GM12864 (cell line): ENCODE measurements at places on chromosomes 6 and 20.

GRCh38 chr6:13763740-13764381 is 50.5 kb downstream of the MCUR1 start:
- peak; percentile 42 for DNase-seq

DNA sequence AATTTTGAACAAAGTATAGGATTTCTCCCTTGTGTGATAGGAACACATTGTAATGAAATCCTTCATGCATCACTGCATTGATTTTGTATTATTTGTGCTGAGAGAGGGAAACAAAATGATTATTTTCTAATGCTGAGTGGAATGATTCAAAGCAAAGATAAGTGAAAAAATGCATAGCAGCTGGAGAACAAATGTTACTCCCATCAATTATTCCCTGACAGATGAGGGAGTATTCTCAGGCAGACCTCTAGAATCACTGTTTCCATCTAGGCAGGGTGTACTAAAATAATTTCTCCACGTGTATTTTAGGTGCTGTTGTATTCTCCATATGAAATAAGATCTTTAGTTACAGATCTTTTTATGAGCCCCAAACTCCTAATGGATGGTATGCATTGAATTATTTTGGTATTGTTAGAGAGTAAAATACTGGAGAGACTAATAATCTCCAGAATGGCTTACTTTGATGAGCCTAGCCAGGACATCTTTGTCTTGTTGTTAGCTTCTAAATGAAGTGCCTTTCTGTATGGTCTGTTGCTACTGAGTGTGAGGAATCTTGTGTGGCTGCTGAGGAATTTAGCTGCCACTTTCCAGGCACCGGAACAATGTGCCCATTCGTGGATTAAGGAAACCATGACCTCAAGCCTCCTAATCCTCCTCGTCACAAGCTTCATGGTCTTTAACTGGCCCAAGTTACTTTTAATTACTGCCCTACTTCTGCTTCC is 39.6 kb downstream of the RNF217 start:
- no peak for DNase-seq

DNA sequence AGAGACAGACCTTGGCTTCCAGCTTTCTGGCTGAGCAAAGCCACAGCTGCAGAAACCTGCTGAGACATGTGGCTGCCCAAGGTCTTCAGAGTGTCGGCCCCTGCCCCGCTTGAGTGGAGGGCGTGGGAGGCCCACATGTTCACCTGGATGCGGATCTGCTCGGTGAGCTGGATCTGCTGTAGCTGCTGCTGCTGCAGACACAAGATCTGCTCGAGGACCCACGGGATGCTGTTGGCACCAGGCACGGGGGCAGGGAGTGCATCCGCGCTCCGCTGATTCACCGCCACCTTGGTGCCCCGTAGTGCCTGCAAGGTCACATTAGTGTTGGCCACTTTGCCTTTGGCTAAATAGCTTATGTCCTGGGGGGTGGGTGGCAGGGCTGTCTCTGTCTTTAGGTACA is 10.7 kb downstream of the SALL4 start:
- DNase-seq = no peak

DNA sequence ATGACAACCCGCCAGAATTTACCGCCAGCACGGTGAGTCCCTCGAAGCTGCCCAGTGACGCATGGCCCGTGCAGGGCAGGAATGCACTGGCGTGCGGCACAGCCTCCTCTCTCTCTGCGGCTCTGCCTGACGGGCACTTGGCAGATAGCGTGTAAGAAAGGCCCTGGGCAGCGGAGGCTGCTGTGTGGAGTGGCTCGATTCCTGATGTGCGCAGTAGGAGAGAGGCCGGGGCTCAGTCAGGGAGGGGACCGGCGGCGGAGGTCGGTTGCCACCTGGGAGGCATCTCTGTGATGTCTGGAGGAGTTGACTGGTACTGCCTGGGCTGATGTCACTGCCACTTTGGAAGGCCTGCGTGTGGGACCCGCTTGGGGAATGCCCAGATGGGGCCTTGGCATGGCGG is 170.7 kb downstream of the TAF4 start:
- DNase-seq = no peak

GRCh38 chr20:46582648-46583047 is 32.2 kb upstream of the OCSTAMP start:
- DNase-seq = no peak

DNA sequence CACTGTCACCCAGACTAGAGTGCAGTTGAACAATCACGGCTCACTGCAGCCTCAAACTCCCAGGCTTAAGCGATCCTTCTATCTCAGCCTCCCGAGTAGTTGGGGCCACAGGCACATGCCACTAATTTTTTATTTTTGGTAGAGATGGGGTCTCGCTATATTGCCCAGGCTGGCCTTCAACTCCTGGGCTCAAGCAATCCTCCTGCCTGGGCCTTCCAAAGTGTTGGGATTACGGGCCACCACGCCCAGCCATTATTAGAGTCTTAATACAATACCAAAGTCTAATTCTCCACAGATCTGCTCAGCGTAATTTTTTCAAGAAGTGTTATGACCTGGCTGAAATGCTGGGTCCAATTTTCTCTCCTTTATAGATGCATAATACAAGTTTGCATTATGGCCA is 3.0 kb downstream of the GCLC start:
- no peak for DNase-seq

GRCh38 chr20:61066526-61066925 is 185.5 kb upstream of the CDH4 start:
- no peak for DNase-seq

- no peak for DNase-seq
Measured at GRCh38 chr6:5638666-5639065, 368.1 kb downstream of the NRN1 start.

- no peak for DNase-seq
Measured at GRCh38 chr20:38337561-38338140, 8.6 kb upstream of the LBP start.

- DNase-seq = no peak
Measured at GRCh38 chr6:5295623-5296022, 34.3 kb downstream of the FARS2 start.

DNA sequence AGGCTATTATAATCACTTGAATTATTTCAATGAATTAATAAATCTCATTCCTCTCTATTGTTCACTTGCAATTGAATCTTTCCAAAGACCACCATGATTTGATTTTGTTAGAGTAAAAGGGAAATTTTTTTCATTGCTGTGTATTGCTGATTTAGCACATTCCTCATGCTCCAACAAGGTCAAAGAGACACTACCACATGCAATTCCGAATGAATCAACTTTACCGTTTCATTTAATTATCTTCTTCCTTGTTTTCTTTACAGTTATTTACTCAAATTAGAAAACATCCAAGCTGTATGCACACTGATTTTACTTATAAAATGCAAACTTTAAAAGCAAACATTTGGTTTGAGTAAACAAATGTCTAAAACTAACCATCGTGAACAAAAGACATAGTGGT is 967 bp downstream of the KIAA0408 start:
- no peak for DNase-seq

- peak; percentile 69 for DNase-seq
Measured at GRCh38 chr20:56554869-56555268, 21.8 kb downstream of the FAM209B start.

DNA sequence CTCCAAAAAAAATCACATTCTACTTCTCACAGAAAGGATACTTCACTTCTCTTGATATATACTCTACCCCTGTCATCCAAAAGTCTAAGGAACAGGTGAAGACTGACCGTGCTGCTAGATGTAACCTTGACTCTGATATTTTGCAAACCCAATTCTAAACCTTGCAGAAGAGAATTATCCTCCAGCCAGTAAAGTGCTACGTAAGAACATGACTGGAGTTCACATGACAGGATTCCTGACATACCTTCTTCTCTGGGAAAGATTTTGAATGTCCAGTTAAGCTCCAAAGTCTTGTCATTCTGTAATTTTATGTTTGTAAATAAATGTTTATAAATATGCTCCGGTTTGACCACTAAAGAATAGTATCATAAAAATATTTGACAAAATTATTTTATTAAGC is 35.8 kb downstream of the BTBD9 start:
- no peak for DNase-seq

DNA sequence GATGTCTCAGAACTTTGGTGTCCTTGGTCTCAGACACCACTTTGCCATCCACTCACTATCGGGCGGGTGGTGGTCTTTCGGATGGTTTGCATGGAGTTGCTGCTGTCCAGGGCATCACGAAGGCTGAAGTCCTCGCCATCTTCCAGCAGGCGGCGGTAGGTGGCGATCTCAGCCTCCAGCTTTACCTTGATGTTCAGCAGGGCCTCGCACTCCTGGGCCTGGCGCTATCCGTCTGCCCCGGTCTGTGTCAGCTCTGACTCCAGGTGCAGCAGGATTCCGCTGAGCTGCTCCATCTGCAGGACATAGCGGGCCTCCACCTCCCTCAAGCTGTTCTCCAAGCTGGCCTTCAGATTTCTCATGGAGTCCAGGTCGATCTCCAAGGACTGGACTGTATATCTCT is 36.0 kb downstream of the ZNF311 start:
- DNase-seq = no peak

GRCh38 chr20:37878835-37879599 is 23.9 kb upstream of the VSTM2L start:
- no peak for DNase-seq

DNA sequence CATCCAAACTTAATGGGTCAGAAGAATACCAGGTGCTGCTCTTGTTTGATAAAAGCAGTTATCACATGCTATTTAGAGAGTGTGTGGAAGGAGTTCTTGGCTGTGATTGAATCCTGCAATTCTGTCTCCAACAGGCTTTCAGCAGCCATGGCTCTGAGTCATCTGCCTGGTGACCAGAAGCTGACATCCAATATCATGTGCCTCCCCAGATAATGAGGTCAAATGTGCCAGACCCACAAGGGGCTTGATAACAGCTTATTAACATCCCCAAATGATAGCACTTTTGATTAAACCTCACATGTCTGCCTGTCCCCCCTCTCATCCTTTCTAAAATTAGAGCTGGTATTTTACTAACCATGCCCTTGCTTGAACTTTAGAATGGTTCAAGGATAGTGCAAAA is 175.7 kb upstream of the PLN start:
- no peak for DNase-seq

DNA sequence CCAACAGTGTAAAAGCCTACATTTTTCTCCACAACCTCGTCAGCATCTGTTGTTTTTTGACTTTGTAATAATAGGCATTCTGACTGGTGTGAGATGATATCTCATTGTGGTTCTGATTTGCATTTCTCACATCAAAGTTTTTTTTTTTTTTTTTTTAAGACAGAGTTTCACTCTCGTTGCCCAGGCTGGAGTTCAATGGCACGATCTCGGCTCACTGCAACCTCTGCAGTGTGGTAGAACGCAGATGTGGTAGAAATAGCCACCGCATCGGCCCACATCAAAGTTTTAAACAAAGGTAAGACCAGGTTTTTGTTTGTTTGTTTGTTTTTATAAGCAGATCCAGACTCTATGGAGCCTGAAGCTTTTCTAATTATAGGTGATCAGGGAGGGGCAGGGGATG is 12.7 kb upstream of the PPP1R3G start:
- no peak for DNase-seq

DNA sequence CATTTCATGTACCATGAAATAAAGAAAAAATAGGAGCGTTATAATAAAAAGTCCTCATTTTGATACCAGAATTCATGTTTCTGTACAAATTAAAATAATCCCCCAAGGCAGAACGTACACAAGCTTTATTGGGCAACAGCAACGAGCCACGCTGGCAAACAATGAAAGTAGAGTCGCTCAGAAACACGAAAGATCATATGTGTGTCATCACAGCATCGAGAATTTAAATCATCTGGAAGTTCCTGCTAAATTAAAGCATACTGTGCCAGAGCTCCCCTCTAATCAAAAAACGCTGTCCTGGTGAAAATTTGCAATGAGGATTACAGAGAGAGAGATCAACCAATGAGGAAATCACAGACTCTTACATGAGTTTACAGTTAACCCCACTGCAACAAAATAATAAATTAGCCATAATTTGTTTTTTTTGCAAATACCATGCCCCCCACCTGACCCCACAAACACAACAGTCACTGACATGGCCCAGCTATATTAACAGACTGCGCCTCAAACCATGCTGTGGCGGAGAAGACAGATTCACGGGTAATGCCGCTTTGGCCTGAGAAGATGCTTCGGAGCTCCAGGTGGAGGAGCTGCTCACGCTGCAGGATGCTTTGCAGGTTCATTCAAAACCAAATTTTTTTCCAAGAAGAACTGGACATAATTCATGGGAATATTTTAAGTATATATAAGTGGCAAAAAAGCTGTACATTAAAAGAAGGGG is 54.3 kb upstream of the NFATC2 start:
- no peak for DNase-seq
